Activated naive CD4-positive, alpha-beta T cell (primary cell): ENCODE measurements at places on chromosomes 2 and 18.

GRCh38 chr18:36041146-36041545 lies 26.2 kb downstream of the RPRD1A start:
- no peak for DNase-seq

DNA sequence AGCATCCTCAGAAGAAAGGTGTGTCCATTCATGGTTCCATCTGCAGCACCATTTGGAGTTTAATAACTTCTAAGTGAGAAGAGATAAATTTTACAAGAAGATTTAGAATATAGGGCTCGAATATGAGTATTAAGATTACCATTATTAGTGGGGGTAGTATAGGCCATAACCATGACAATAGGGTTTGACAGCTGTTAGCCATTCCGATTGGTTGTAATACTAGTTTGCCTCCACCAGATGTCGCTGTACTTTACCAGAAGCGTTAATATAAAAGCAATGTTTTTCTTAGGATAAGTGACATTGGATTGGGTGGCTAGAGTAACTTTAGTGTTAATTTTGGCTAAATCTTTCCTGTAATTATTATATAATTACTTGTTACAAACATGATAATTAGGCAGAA lies 107.5 kb upstream of the SRD5A2 start:
- DNase-seq, result no peak

- DNase-seq, result no peak
Measured at GRCh38 chr2:154324601-154325000, 373.9 kb upstream of the KCNJ3 start.

DNA sequence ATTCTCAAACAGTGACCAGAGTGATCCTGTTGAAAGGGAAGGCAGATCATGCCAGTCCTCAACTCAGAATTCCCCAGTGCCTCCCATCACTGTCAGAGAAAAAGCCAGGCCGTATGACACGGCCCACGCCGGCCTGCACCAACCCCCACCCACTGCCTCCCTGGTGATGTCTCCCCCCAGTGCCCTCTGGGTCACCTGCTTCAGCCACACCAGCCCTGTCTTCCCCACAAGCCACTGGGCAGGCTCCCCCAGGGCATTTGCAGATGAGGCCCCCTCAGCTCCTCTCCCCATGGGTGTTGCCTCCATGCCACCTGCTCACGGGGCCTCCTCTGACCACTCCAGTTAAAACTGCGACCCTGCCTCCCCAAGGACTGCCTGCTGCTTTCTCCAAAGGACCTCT lies 169.8 kb downstream of the SH3RF3 start:
- no peak for DNase-seq

DNA sequence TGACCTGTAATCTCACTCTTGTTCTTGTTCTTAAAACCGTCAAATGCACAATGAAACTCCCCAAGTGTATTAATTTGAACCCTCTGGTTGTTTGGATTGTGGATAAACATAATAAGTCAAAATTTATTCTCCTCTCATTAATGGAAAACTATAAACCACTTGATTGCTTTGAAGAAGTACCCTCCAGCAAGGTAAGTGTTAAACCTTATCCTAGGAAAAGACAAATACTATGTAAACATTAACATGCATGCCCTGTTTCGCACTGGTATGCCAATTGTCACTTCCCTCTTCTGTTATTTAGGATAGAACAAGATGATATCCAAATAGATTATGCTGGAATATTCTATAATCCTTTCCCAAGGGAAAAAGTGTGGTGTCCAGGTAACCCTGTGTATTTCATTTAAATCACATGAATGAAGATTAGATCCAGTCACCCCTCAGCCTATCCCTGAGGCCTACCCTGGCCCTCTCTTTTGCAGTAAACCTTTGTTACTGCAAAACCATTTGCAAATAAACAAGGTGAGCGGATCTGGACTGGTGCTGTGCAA lies 1.3 kb downstream of the ADI1 start:
- DNase-seq, result no peak

GRCh38 chr18:24228667-24229041 lies 89.8 kb downstream of the CABYR start:
- DNase-seq, result no peak

- DNase-seq, result no peak
Measured at GRCh38 chr2:208097313-208097712, 27.0 kb downstream of the CRYGD start.

- DNase-seq, result no peak
Measured at GRCh38 chr2:190215620-190216019, 104.0 kb downstream of the HIBCH start.

DNA sequence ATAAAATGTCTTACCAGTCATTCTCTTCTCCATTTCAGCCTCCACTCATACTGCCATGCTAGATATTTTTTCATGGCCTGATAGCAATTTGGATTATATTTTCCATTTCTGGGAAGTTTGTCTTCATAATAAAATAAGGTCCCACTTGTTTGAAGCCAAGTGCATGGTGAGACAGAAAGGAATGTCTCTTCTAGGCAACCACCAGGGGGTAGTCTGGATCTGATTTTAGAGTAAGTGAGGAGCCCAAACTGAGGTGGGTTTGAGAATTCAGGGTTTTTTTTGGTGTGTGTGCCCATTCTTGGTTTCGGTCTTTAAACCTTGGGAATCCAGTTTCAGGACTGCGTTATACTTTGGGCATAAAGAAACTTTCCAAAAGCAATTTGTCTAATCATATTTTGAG lies 315.5 kb downstream of the RPRM start:
- no peak for DNase-seq

- no peak for DNase-seq
Measured at GRCh38 chr18:54958704-54959625, at the start of gene CCDC68. Gene CCDC68 (minus strand): TSS chr18:54959461. CDS start chr18:54942791, 16,670 bp downstream.

DNA sequence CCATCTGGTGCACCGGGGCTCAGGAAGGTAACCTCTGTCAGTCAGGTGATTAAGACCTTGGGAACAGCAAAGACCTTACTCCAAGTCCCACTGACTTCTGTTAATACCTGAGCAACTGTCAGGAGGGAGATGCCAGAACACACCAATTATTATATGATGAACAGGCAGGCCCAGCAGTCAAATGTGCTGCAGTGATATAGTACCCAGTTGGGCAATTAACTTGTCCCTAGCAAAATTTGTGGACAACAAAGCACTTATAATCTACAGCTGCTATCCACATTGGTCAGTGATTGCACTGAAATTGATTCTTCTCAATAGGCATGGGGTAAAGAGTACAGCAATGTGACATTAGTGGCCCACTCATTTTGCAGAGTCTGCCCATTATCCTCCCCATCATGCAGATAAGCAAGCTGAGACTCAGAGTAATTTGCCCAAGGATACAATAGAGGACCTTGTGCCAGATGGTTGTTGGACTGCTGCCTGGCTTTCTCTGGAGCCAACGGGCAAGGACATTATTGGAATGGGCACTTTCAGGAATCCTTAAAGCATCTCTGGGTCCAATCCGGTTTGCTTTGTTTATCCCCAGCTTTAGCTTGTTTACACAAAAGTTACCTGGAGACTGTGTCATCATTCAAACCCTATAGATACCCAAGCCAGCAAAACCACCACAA lies 147.6 kb downstream of the CCBE1 start:
- DNase-seq, result no peak

DNA sequence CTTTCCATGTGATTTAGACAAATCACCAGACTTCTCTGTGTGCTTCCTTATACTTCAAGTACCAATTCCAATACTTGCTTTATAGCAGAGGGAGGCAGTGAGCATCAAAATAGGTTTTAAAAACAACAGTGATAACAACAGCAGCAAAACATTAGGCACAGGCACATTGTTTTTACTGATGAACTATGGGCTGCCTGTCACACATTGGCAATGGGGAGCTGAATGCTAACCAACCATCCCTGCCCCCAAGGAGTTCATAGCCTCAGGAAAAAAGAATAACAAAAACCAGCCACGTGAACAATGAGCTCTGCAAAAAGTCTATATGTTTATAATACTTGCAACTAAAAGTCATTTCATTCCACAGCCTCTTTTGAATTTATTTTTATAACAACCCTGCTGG lies 287.9 kb upstream of the TRIB2 start:
- DNase-seq, result no peak

DNA sequence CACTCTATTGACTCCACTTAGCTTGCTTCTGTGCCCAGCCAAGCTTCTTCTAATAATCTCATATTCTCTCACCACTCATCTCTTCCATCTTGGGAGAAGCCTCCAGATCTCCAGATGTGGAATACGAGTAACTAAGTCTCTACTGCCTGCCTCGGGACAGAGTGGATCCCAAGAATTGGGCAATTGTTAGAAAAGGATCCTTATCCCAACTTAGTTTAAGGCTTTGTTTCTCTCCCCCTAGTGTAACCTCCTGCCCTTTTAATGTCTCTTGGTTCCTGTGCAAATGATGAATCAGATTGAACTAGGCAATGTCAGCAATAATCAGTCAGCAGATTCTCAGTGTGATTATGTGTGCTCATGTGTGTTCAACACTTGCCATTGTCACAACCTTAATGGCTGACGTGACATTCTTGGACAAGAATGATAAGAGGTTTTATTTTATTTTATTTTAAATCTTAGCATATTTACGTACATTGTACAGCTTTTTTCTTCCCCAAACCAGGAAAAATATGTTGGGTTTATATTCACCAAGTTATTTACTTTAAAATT lies 59.7 kb downstream of the MYO3B start:
- DNase-seq, result no peak
